Glutamatergic neuron (in vitro differentiated cells): ENCODE measurements at places on chromosomes 3 and 15. TPM values are rescaled to one million over a fixed set of nuclear protein-coding genes. Genes with fewer than 3 reads are reported as not detected.

OCA2 gene
- total RNA-seq = 1.7 TPM

THRB gene
- 0.56 TPM for total RNA-seq

SLC24A5 gene
- total RNA-seq = not detected

CLDN1 gene
- not detected for total RNA-seq

FAM219B gene
- total RNA-seq = 171 TPM

PLA2G4F gene
- not detected for total RNA-seq

DPPA4 gene
- 89.5 TPM for total RNA-seq

GTF2E1 gene
- total RNA-seq = 40.5 TPM

SLC12A1 gene
- total RNA-seq = not detected
